ENCODE measurements at places on chromosomes 4 and X.

DNA sequence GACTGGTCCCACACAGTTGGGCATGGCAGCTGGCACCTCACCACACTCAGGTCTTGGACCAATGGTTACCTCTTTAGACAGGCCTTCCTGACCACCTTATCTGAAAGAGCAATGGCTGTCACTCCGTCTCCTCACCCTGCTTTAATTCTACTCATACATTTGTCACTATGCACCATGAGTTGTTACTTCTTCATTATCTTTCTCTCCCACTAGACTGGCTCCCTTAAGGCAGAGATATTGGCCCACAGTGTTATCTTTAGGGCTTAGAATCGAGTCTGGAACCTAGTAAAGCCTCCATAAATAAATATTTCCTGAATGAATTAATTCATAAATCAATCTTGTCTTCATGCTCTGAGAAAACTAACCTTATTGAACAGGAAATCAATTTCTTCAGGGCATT, 46.6 kb downstream of the DCHS2 start:
- DNase-seq: no peak

DNA sequence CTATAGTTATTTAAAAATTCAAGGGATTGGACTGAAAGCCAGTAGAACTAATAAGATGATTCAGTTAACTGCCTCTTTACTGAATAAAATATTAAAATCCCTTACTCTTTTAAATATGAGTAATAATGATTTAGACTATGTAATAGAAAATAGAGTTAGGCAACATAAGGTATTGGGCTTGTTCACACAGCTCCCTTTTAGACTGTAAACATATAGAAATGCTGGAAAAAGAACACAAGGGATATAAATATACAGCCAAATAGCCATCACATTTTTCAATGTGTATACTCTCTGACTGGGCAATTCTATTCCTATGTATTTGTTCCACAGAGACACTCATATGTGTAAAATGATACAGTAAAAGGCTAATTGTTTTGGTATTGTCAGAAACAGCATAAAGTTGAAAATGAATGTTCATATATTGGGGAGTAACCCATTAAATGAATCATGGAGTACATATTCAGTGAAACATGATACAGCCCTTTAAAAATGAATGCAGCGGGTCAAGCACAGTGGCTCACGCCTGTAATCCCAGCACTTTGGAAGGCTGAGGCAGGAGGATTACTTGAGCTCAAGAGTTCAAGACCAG, 129.8 kb downstream of the TBC1D19 start:
- no peak for DNase-seq

DNA sequence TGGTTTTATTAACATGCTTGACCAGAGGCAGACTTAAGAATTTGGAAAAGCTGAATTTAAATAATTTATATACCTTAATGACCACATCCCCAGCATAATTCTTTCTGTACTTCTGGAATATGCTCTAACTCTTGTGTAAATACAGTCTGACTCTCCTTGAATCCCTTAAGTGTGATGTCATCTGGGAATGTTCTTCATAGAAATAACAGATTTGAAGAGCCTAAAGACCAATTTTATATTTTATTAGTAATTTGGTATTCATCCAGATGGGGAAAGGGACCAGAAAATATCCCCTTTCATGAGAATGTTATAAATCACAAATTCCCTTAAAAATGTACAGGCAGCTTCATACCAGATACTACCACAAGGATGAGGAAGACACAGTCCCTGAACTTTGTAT, 58.3 kb downstream of the KCNIP4 start:
- no peak for DNase-seq

GRCh38 chrX:107775000-107775733, 420 bp downstream of the TSC22D3 start:
- no peak for DNase-seq

- DNase-seq: no peak
These were observed 149.8 kb downstream of the EFNB1 start for GRCh38 chrX:68978655-68979054.

DNA sequence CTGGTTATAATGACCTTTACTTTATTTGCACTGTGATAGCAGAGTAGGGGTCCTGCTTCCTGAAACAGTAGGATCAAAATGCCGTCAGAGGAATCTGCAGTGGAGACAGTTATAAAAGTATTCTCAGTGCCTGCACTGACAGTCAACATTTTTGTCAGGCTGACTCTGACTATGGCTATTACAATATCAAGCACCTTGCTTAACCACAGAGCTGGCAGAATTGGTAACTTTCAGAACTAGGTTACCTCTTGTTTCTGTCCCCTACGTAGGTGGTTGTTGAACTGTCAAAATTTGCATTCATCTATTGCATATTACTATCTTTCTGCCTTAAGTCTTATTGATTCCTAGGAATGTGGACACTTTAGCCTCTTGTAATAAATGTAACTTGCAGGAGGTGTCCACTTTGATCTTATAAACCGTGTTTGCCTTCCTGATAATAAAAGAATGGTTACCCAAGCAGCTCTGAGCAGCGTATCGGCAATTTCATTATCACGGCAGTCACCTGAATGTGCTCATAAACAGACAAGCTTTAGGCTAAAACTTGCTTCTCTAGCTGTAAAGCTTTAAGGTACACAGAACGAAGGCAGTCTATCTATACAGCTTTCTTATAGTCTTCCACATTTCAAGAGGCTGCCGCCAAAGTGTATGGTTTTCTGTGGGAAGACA, 353.0 kb upstream of the GALNT7 start:
- DNase-seq: no peak
